Peyer's patch (tissue), 4 donors: ENCODE measurements at places on chromosomes 6 and 20.

- DNase-seq = no peak
Measured at GRCh38 chr6:64010666-64011065, 375.1 kb downstream of the PHF3 start.

- DNase-seq = no peak
Measured at GRCh38 chr20:20034486-20034885, 17.3 kb downstream of the NAA20 start.

GRCh38 chr6:75424618-75425548, 68.7 kb downstream of the FILIP1 start:
- no peak for DNase-seq

GRCh38 chr6:159875194-159875593, 15.6 kb upstream of the MAS1 start:
- DNase-seq = no peak

DNA sequence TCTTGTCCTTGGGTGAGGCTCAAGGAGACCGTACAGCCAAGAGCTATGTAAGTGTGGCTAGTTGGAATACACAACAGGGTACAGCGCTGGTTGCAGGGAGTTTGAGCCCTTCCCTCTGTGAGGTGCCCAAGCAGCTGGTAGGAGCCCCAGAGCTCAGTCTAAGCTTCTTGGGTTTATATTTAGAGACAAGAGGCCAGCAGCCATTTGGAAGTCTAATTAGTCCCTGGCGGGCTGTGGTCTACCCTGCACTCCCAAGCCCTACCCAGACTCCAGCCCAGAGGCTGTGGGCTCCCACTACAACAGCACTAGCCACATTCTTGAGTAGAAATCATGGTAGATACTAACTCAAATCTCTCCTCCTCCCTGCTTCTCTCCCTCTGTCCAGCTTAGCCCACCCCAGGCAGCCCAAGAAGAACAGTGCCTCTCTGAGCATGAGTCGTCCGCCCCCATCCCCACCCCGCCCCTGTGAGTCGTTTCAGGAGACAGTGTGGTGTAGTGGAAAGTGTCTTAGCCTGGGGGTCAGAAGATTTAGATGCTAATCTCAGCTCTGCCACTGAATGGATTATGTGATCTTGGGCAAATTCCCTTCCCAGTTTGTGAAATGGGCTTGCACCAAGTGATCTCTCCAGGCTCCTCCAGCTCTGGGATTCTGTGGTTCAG, 37.8 kb downstream of the EIF2S2 start:
- DNase-seq = no peak
